ENCODE measurements at places on chromosomes 4 and X. TPM values are rescaled to one million over a fixed set of nuclear protein-coding genes. Genes with fewer than 3 reads are reported as not detected.

GRCh38 chrX:2272337-2272736, 228.4 kb downstream of the DHRSX start:
- no peak for DNase-seq

DNA sequence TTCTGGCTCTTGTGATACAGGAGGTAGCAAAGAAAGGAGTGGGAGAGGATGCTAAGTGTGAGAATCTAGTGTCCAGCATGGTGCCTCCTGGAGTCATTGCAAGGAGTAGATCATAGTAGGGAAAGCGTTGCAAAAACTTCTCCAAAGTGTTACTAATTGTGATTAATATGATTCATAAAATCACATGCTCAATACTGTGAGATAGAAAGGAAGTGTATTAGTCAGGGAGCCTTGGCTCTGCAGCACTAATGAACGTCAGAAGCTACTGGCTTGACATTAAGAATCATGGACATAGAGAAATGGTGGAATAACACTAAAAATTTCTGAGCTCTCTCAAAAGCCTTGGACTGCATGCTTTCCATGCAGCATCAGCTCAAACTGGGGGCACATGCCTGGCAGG, 299.1 kb downstream of the EVC2 start:
- no peak for DNase-seq

- no peak for DNase-seq
Measured at GRCh38 chr4:101035487-101035886, 311.8 kb downstream of the PPP3CA start.

- DNase-seq, result no peak
Measured at GRCh38 chr4:172900900-172901299, 267.7 kb upstream of the GALNT7 start.

- no peak for DNase-seq
Measured at GRCh38 chr4:132026816-132027215, 1122.3 kb upstream of the PCDH10 start.

Gene RIBC1
- 1.1 TPM for total RNA-seq

Gene AFAP1
- 13.6 TPM for total RNA-seq

Gene HAUS3
- 23.6 TPM for total RNA-seq

Gene ADGRG4
- total RNA-seq, result not detected

Gene XAGE1A
- not detected for total RNA-seq
